DMS79 treated with DMSO at 0.1 percent for 48 hours (cell line): ENCODE measurements at places on chromosomes 11 and 22.
A peak's percentile ranks its signal among the peaks of the same experiment; 100 is the strongest.

- DNase-seq, result no peak
Measured at GRCh38 chr11:17188675-17189074, 19.1 kb downstream of the PIK3C2A start.

DNA sequence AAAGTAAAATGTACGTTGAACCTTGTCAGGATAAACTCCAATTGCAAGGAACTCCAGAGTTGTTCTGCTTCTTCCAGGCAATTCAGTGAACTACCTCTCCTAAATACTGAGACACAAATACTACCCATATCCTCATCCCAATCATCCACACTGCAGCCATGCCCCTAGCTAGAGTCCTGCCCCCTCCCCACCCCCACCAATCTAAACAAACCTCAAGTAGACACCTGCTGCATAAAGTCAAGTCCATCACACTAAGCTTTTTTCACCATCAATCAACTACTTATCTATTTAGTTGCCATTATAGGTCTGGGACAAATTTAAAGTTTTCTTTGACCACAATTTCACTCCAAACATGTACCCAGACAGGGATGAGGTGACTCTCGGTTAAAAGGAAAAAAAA is 93.2 kb upstream of the APOA1 start:
- DNase-seq, result no peak

DNA sequence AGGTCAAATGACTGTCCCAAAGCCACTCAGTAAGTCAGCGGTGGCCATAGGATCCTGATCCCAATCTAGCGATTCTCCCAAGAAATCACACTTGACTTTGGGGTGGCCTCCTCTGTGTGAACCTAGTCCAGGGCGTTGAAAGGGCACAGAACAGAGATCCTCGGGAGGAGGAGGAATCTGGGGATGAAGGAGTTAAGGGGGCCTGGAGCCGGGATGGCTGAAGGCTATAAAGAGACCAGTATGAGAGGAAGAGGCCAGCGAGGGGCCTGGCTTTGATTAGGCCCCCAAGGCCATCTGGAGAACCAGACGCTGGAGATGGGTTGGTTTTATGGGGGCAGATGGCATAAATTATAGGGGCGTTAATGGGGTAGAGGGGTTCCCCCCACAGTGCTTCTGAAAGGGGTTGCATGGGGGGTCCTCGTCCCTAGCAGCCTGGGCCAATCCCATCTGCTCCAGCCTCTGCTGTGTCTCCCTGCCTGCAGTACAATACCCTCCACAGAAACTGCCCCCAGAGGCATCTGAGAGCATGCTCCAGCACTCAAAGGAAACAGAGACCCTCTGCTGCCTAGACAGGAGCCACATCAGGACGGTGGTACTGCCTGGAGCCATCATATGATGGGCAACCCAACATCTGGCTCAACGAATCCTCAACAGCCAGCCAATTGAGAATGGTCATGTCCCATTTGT is 35.2 kb upstream of the TRIM29 start:
- DNase-seq, result no peak

- no peak for DNase-seq
Measured at GRCh38 chr11:64598106-64598796, 7.2 kb downstream of the SLC22A12 start.

DNA sequence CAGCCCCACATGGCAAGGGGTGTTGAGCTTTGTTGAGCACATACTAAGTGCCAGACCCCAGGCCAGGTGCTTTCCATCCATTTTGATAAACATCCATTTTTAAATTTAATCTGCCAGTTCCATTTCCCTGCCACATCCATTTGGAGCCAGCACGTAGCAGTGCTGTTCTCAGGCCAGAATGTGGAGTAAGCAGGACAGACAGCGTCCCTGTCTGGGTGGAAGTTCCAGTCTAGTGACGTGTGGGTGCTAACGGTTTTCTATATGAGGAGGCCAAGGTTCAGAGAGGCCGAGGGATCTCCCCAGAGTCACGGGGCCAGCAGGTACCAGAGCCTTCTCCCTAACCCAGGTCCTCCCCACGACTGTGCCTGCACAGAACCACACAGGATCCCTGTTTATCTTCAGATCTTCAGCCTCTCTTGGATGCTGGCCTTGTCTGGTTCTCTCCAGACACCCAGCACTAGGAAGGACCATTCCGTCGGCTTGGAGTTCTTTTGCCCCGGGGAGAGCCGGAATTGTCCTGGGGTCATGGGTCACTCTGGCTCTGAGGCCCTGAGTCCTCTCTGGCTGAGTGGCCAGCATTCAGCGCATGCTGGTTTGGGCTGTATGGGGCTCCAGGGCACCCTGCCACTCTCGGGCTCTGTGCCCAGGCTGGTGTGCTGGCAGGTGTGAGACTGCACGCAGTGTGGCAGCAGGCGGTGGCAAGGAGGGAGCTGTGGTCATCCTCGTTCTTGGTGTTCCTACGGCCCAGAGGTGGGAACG is 63.6 kb upstream of the PPARA start:
- DNase-seq, result no peak

DNA sequence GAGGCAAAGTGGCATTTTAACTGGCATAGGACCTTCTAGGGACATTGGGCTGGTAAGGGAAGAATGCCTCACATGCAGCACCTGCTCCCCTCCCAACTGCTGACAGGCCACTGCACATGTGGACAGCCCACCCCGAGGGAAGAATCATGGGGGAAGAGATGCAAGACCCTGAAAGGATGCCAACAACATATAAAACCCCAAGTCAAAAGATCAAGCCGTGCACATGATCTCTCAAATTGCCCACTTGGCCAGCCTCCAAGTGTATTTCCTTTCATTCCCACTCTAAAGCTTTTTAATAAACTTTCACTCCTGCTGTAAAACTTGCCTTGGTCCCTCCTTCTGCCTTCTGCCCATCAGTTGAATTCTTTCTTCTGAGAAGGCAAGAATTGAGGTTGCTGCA is 947.8 kb upstream of the CCDC90B start:
- no peak for DNase-seq

GRCh38 chr11:59671471-59671870 is 2.6 kb upstream of the PATL1 start:
- no peak for DNase-seq

DNA sequence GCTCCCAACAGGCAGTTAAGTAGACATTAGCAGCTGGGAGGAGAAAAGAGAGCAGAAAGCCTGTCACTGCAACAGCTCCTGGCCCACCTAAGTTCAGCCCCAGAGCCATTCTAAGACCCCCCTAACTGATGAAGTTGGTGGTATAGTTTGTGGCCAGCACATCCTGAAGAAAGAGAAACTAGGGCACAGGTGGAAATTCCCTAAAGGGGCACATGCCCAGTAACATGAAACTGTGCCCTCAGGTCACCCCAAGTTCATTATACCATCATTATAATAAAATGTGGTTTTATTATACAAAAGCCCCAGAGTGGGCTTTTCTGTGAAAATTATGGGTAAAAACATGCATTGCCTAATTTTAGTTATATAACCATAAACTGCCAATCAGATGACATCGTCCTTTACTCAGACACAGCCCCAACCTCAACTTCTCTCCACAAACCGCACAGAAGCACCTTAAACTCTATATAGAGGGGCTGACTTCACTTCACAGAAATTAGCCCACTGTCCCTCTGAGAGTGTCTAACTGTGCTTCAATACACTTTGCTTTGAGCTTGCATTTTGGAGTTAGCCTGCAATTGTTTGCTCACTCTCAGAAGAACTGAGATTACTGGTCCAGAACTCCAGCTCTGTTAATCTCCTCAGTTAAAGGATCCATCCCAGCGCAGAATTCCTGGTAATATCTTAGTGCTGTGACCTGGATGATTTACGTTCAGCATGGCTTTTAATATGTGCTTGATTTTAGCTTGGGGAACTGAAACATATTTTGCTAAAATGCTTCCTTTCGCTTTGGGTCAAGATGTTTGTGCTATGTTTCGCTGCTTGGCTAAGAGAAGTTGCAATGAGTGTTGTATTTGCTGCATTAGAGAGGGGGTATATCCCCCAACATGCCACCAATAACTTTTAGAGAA is 1.8 kb upstream of the APOL3 start:
- DNase-seq, result no peak

DNA sequence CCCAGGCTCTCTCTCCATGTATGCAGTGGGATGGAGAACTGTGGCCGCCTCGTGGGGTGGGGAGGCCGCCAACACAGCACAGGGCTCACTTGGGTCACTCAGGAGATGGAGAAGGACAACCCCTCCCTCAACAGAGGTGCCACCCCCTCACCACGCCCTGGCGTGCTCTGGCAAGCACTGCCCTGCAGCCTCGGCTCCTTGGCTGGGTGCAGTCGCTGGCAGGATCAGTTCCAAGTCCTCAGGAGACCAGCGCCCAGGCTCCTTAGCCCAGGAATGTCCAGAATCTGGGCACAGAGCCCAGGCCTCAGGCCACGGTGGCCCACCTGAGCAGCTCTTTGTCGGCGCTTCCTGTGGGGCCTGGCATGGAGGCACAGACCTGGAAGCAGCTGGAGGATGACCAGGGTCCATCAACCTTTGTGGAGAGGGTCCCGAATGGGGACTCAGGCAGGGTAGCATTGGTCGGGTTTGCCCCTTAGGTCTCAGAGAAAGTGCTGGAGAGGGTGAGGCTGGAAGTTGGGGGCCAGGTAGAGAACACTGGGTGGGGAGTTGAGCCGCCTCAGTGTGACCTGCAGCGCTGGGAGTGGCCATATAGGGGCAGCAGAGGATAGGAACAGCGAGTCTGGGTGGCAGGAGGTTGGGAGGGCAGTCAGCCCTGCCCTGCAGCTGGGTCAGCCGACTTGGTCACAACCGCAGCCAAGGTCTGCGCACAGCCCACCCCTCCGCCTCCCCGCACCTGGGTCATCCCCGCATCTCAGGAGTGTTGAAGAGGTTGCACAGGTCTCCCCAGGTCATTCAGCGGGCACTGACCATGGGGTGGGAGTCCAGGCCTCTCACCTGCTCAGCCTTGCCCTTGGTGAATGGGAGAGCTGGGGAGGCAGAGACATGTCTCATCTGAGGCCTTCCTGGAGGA is 8.2 kb downstream of the SUSD2 start:
- peak; percentile 5 for DNase-seq

GRCh38 chr22:23899042-23899745 is 5.0 kb downstream of the MIF start:
- DNase-seq, result no peak

GRCh38 chr22:39216143-39216490 is 28.7 kb downstream of the PDGFB start:
- DNase-seq, result no peak

DNA sequence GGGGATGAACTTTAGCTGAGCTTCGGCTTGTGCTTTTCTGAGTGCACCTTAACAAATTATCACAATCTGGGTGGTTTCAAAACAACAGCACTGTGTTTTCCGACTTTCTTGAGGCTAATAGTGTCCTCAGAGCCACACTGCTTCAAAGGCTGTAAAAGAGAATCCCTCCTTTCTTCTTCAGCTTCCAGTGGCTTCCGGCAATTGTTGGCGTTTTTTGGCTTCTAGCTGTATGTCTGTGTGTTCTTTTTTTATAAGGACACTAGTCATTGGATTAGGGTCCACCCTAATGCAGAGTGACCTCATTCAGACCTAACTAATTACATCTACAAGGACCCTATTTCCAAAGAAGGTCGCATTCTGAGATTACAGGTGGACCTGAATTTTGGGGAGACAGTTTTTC is 30.6 kb downstream of the KIAA1671 start:
- DNase-seq, result no peak

GRCh38 chr22:46557736-46558480 is 20.5 kb upstream of the CELSR1 start:
- peak; percentile 20 for DNase-seq

DNA sequence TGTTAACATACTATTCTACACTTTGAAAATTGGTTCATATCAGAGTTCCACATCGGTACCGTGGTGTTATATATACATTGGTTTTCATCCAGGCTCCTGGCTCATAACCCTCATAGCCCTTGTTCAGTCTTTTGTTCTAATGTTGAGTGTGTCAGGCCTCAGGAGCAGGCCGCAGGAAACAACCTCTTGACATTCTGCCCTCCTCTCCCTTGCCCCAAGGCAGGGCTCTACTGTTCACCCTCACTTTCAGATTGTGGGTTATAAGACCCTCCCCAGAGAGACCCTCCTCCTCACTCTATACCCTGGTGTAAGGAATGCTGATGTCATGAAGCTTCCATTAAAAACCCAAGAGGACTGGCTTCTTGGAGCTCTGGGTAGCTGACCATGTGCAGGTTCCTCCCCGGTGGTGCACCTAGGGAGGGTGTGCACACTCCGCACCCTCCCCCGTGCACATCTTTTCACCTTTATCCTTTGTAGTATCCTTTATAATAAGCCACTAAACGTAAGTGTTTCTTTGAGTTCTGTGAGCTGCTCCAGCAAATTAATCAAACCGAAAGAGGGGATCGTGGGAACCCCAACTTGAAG is 12.1 kb downstream of the SSH3 start:
- no peak for DNase-seq

DNA sequence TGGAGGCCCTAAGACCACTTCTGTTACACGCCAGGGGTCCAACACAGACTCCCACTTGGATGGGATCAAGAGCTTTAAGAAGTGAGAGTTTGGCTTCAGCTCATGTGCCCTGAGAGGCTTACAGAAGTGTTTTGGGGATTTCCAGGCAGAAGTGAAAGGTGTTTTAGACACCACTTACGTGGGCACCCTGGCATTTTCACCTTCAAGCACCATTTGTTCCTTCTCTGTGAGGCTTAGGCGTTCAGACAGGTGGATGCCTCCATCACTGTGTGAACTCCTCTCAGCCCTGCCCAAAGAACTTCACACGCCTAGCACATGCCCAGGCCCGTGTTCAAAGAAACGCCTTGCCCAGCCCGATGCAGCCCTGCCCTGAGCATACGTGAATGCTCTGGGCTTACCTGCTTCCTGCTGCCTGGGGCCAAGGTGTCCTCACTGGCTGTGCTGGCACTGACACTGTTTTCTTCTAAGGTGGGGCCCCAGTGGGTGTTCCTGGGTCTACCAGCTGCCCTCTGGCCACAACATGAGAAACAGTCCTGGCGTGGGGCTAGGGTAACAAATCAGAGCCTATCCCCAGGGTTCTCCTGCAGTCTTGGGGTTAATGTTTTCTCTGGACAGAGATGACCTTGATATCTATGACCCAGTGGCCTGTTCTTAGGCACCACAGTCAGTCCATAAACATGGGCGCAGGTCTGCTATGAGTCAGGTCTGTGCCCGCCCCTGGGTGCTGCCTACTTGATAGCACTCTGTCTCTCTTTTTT is 34.0 kb downstream of the AMPD3 start:
- DNase-seq, result peak; percentile 21

DNA sequence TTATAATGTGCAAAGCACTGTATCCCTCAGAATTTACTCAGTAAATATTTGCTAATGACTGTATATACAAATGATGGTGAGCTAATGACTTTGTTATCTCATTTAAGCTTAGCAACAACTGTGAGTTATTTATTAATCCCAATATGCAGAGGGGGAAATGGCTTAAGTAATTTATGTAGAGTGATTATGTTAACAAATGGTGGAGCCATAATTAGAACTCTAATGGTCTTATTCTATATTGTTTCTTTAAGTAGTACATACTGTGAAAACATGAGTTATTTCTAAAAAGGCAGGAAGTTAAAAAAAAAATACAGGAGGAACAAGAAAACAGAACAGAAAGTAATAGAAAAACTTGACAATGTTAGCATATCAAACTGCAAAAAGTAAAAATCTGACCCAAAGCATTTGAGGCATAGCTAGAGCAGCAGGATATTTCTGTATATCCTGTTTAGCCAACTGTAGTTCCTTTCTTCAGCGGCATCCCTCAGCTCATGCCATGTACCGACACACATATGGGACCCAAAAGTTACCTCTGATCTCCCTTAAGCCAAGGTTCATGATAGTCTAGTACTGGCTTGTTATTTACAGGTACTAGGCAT is 94.2 kb downstream of the FCHSD2 start:
- no peak for DNase-seq

GRCh38 chr11:126878913-126879482 is 121.6 kb downstream of the KIRREL3 start:
- no peak for DNase-seq

- no peak for DNase-seq
Measured at GRCh38 chr11:77069969-77070582, 3.3 kb downstream of the CAPN5 start.
